ENCODE measurements at places on chromosomes 7 and 10. TPM values are rescaled to one million over a fixed set of nuclear protein-coding genes. Genes with fewer than 3 reads are reported as not detected.

The ADAM12 gene
- 24.0 TPM for polyA plus RNA-seq

The FRMD4A gene
- 34.5 TPM for polyA plus RNA-seq

The EPHA1 gene
- polyA plus RNA-seq, result 0.26 TPM

The CYP3A5 gene
- 0.31 TPM for polyA plus RNA-seq

The SPAM1 gene
- polyA plus RNA-seq, result not detected

The CYP17A1 gene
- polyA plus RNA-seq, result not detected

The MEOX2 gene
- polyA plus RNA-seq, result not detected

The PIK3AP1 gene
- 0.07 TPM for polyA plus RNA-seq

The ACTL6B gene
- 0.67 TPM for polyA plus RNA-seq

The PNLIPRP3 gene
- not detected for polyA plus RNA-seq

The STEAP1 gene
- polyA plus RNA-seq, result 23.4 TPM

Data from SK-N-SH (cell line).